Esophagus squamous epithelium (tissue), 5 donors: ENCODE measurements at places on chromosomes 12 and 14. TPM values are rescaled to one million over a fixed set of nuclear protein-coding genes. Genes with fewer than 3 reads are reported as not detected.

- no peak overlapping the region for H3K4me3 ChIP-seq
- H3K27ac ChIP-seq: no peak overlapping the region
- no peaks in the 10 kb centered on the region for H3K27me3 ChIP-seq
- peaks cover 11% of the 10 kb centered on the region for H3K4me1 ChIP-seq
- no peak for DNase-seq
Observed at GRCh38 chr12:1222858-1223639, 232.0 kb downstream of the ERC1 start.

- no peaks in the 10 kb centered on the region for H3K27me3 ChIP-seq
- H3K36me3 ChIP-seq: peaks cover 22% of the 10 kb centered on the region
- no peak for DNase-seq
- H3K27ac ChIP-seq: no peak overlapping the region
Observed at GRCh38 chr12:121009741-121010140, 6.5 kb downstream of the C12orf43 start.

GRCh38 chr12:49578471-49579112 lies 10.7 kb upstream of the MCRS1 start:
- no peak for DNase-seq
- H3K4me3 ChIP-seq: no peak overlapping the region
- H3K27ac ChIP-seq: no peak overlapping the region
- H3K27me3 ChIP-seq: no peaks in the 10 kb centered on the region

DNA sequence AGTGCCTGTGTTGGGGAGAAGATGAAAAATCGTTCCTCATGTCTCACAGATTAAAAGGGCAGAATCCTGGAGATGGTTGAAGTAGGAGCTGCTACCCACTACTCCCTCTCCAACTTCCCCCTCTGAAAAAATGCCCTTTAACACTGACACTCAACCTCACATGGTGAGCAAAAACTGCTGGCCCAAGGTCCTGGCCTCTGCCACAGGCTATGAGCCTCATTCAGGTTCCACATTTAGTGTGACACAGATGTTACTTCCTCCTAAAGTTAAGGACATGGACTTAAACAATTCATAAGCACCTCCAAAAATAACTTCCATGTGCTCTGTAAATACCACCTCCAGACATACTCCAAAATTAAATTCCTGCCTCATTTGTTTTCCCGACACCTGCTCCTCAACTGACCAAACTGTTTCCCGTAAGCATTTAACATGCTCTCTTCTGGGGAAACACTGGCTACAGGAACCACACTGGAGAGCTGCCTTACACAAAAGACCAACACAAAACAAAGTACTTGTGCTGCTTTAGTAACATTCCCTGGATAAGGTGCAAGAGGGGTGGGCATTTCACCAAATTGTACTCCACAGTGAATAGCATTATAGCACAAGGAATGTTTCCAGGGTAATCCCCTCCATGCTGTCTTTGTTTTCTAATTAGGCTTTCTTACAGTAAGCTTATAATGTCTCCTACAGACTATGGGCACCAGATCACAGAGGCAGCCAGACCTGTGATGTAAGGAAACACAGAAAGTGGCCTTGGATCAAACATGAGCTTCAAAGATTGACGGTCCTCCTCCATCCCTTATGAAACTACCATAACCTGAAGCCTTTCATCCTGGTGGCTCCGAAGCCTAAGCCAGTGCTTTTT lies 57.0 kb downstream of the PHLDA1 start:
- DNase-seq: no peak
- no peak overlapping the region for H3K27ac ChIP-seq
- H3K4me1 ChIP-seq: peaks cover 26% of the 10 kb centered on the region
- H3K4me3 ChIP-seq: no peak overlapping the region
- no peaks in the 10 kb centered on the region for H3K36me3 ChIP-seq
- no peaks in the 10 kb centered on the region for H3K27me3 ChIP-seq

DNA sequence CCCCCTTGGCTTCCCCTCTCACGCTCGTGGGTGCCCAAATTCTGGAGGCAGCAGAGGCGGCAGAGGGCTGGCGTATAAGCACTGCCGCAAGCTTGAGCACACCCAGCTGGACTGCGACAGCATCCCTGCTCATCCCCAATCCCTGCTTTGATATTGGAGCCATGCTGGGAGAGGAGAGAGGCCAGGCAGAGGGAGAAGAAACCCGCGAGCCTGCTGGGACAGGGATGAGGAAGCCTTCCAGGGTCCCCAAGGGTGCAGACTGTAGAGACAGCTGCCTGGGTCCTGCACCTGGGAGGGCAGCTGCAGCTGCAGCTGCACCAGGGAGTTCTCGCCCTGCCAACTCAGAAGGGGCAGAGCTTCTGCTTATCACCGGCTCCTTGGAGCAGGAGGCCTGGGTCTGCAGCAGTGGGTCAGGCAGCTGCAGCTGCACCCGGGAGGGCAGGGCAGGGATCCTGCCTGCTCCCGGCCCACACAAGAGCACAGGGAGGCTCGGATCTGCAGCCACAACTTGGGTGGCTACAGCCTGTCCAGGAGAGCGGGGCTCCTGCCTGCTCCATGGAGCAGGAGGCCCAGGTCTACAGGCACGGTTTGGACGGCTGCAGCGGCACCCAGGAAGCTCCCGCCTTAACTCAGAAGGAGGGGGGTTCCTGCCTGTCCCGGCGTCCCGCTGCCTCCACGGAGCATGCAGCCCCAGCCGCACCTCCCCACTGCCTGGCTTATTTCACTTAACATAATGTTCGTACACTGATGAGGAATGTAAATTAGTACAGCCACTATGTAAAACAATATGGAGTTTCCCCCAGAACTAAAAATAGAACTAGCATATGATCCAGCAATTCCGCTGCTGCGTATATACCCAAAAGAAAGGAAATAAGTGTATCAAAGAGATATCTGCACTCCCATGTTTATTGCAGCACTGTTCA lies 60.4 kb upstream of the SGPP1 start:
- H3K4me1 ChIP-seq: no peaks in the 10 kb centered on the region
- no peak for DNase-seq
- no peak overlapping the region for H3K27ac ChIP-seq
- H3K4me3 ChIP-seq: no peak overlapping the region
- H3K27me3 ChIP-seq: no peaks in the 10 kb centered on the region

DNA sequence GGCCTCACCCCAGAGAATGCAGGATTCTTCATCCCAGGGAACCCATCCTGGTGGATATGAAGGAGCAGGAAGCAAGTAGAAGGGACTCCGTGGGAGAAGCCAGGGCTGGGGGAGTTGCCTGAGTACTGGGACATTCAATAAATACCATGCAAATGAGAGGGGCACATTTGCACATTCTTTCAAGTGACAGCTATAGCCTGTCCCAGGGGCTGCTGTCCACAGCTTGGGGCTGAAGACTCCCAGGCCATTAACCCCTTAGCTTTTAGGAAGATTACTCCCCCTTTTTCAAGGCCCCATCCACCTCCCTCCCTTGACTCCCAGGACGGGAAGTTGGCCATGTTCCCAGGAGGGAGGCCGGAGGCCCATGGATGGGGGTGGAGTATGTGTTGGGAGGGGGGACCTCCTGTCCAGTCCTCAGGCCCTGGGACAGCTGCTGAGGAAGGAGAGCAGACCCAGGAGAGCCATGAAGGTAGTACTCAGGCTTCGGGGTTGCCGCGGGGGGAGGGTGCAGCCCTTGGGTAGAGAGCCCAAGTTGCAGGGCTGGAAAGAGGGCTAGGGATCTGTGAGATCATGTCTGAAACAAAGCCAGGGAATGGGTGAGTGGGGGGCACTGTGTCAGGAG lies 974 bp upstream of the TNS2 start:
- peak overlapping the region; percentile 84 for H3K4me3 ChIP-seq
- peak overlapping the region; percentile 93 for H3K27ac ChIP-seq
- no peaks in the 10 kb centered on the region for H3K36me3 ChIP-seq
- H3K4me1 ChIP-seq: peaks cover 42% of the 10 kb centered on the region

DNA sequence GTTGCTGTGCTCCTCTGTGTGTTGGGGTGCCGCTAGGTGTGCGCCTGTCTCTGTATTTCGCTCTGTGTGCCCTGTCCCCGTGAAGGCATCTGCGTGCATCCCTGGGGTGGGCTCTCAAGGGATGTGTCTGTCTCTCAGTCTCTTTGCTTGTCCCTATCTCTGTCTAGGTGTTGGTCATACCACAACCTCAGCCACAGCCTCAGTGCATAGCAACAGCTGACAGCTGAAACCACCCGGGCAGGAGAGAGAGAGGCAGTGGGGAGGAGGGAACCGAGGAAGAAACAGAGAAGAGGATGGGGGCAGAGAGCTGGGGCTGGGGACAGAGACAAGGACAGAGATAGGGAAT lies 953 bp upstream of the NXPH4 start:
- DNase-seq: no peak
- H3K4me3 ChIP-seq: no peak overlapping the region
- H3K27me3 ChIP-seq: peaks cover 13% of the 10 kb centered on the region
- no peak overlapping the region for H3K27ac ChIP-seq
- peaks cover 7% of the 10 kb centered on the region for H3K36me3 ChIP-seq

DNA sequence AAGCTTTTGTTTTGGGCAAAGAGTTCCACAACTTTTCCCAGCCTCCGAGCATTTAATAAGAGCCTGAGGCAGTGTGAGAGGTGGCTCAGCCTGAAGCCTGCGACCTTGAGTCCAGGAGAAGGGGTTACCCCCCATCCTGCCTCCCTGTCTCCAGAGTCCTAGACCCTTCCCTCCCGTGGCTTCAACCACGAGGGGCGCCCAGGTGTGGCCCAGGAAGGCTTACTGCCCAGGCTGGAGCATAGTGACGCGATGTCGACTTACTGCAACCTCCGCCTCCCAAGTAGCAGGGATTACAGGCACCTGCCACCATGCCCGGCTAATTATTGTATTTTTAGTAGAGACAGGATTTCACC lies 641 bp downstream of the LRRC43 start:
- peak overlapping the region; percentile 60 for H3K4me3 ChIP-seq
- H3K27ac ChIP-seq: no peak overlapping the region
- peaks cover 12% of the 10 kb centered on the region for H3K4me1 ChIP-seq
- no peaks in the 10 kb centered on the region for H3K36me3 ChIP-seq
- DNase-seq: no peak

- H3K27me3 ChIP-seq: no peaks in the 10 kb centered on the region
- no peak overlapping the region for H3K27ac ChIP-seq
Observed at GRCh38 chr14:97224016-97224415, 426.8 kb downstream of the VRK1 start.

DNA sequence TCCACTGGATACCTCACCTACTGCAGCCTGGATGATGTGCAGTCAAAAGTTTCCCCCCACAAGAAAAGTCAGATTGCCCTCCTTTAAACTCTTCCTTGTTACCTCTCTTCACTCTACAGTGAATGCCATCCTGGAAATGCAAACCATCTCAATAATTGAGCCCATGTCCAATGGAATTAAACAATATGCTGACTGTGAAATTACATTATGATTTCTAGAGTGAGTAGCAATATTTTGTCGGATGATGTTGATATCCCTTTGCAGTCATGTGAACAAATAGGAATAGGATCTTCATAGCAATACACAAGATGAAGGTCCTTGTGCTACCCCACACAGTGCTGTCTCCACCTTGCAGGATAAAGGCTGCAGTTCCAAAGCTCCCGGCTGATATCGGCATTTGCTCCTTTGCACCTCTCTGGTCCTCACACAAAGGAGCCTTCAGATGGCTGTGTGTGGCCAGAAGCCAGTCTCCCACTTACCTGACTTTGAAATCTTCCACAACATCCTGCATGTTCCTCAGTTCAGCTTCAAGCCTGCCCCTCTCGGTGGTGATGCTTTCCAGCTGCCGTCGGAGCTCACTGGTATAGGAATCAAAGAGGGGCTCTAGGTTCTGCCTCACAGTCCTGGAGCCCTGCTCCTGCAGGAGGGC lies 1.5 kb downstream of the KRT75 start:
- H3K4me1 ChIP-seq: peaks cover 27% of the 10 kb centered on the region
- H3K27ac ChIP-seq: no peak overlapping the region
- H3K36me3 ChIP-seq: no peaks in the 10 kb centered on the region
- H3K4me3 ChIP-seq: no peak overlapping the region
- DNase-seq: no peak

DNA sequence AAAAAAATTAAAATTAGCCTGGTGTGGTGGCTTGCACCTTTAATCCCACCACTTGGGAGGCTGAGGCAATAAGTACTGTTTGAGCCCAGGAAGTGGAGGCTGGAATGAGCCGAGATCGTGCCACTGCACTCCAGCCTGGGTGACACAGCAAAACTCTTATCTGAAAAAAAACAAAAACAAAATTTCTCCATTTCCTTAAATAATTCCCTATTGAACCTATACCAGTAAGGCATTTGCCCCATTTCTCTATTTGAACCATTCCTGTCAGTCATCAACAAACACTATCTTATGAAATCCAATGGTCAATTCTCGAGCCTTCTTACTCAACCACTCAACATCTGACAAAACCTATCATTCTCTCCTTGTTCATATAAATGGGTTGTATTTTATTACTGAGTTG lies 14.7 kb downstream of the SLC2A14 start:
- H3K4me3 ChIP-seq: no peak overlapping the region
- no peak for DNase-seq
- no peaks in the 10 kb centered on the region for H3K36me3 ChIP-seq
- no peaks in the 10 kb centered on the region for H3K27me3 ChIP-seq

DNA sequence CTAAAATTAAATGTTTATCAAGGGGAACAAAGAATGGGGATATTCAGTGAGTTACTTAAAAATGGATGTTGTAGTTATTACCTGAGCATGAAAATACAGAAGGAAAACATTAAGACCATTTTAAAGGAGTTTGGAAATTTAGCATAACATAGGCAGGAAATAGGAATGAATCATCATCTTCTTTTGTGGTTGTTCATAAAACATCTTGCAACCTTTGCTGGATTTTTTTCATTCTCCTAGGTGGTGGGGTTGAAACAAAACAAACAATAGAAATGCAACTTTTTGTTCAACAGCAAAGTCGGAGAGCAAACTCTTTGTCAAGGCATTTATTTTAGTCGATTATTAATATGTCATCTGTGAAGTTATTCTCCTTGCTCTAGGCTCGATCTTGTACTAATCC lies 275.1 kb downstream of the IPO8 start:
- no peak overlapping the region for H3K27ac ChIP-seq
- no peaks in the 10 kb centered on the region for H3K36me3 ChIP-seq
- no peaks in the 10 kb centered on the region for H3K4me1 ChIP-seq
- DNase-seq: no peak

- no peak overlapping the region for H3K27ac ChIP-seq
- H3K27me3 ChIP-seq: no peaks in the 10 kb centered on the region
- no peak for DNase-seq
- no peaks in the 10 kb centered on the region for H3K4me1 ChIP-seq
Observed at GRCh38 chr14:34604995-34605394, 25.0 kb downstream of the SNX6 start.

Gene RPS29
- 13,326 TPM for total RNA-seq

Gene GLT8D2
- total RNA-seq: 0.61 TPM

Gene TSHR
- not detected for total RNA-seq

Gene FRMD6
- 191 TPM for total RNA-seq

Gene OAS1
- 43.9 TPM for total RNA-seq

Gene RASSF3
- 10.4 TPM for total RNA-seq

Gene SLCO1B3
- total RNA-seq: 0.59 TPM

Gene TAS2R7
- not detected for total RNA-seq
